ENCODE measurements at places on chromosomes 4 and X. TPM values are rescaled to one million over a fixed set of nuclear protein-coding genes. Genes with fewer than 3 reads are reported as not detected.

Gene SPANXD
- not detected for total RNA-seq

Gene NOX1
- 0.78 TPM for total RNA-seq

Gene SYN1
- 1.4 TPM for total RNA-seq

Gene TEX13D
- total RNA-seq, result not detected

Gene XPNPEP2
- total RNA-seq, result 6.0 TPM

Gene ANOS1
- 2.3 TPM for total RNA-seq

Gene RNF4
- 76.9 TPM for total RNA-seq

Gene GUF1
- total RNA-seq, result 35.9 TPM

Gene THOC2
- total RNA-seq, result 108 TPM

Gene STOX2
- 38.1 TPM for total RNA-seq

Gene HELT
- not detected for total RNA-seq

Gene ARR3
- total RNA-seq, result not detected

Gene MANBA
- 23.6 TPM for total RNA-seq

Gene KLF8
- total RNA-seq, result 22.7 TPM

Gene MAGED4
- 10.9 TPM for total RNA-seq

Gene CETN2
- 47.1 TPM for total RNA-seq

Gene NHS
- total RNA-seq, result 17.4 TPM

Gene CT47B1
- not detected for total RNA-seq

Gene CENPVL1
- not detected for total RNA-seq

Gene GABRQ
- total RNA-seq, result 0.26 TPM

Gene PRKX
- total RNA-seq, result 15.2 TPM

Gene HMGN5
- 4.6 TPM for total RNA-seq

Gene TMPRSS11B
- total RNA-seq, result not detected

Gene AR
- total RNA-seq, result 26.2 TPM

Gene WNK3
- total RNA-seq, result 10.0 TPM

Gene HS6ST2
- total RNA-seq, result 6.8 TPM

Gene MTTP
- not detected for total RNA-seq

Gene MAGEB17
- total RNA-seq, result not detected

Gene ADH1C
- 43.5 TPM for total RNA-seq
